ENCODE measurements at places on chromosomes 11 and 22. TPM values are rescaled to one million over a fixed set of nuclear protein-coding genes. Genes with fewer than 3 reads are reported as not detected.

The MPPED2 gene
- not detected for total RNA-seq

The C11orf21 gene
- total RNA-seq, result not detected

The HTR3A gene
- not detected for total RNA-seq

The CCDC73 gene
- not detected for total RNA-seq

The OR51E2 gene
- not detected for total RNA-seq
